ENCODE measurements at places on chromosomes 4 and X.

DNA sequence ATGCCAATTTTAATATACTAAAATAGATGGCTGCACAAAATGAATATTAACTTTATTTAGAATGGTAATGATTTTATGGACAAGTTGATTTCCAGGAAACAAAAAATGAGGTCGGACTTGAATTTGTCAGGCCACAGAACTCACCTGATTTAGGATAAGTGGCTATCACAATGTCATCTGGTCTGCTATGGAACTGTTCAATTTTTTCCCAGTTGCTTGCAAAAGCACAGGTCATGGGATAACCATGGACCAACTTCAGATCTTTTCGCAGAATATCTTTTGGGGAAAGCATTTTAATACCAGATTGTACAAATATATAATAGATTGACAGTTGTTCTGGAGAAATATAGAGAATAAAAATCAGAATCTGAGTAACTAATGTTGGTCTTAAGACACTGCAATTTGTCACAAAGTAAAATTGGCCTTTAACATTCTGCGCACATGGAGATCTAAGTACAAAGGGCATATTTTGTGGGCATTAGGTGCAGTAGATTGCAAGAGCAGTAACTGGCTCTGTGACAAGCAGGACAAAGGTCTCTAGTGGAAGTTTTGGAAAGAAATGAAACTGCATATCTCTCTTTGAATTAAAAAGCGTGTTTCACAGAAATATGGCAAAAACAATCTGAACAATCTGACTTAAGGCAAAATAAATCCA is 5.4 kb downstream of the SULT1B1 start:
- no peak for DNase-seq

GRCh38 chr4:74038086-74038424 is 434 bp downstream of the CXCL3 start:
- DNase-seq: no peak

DNA sequence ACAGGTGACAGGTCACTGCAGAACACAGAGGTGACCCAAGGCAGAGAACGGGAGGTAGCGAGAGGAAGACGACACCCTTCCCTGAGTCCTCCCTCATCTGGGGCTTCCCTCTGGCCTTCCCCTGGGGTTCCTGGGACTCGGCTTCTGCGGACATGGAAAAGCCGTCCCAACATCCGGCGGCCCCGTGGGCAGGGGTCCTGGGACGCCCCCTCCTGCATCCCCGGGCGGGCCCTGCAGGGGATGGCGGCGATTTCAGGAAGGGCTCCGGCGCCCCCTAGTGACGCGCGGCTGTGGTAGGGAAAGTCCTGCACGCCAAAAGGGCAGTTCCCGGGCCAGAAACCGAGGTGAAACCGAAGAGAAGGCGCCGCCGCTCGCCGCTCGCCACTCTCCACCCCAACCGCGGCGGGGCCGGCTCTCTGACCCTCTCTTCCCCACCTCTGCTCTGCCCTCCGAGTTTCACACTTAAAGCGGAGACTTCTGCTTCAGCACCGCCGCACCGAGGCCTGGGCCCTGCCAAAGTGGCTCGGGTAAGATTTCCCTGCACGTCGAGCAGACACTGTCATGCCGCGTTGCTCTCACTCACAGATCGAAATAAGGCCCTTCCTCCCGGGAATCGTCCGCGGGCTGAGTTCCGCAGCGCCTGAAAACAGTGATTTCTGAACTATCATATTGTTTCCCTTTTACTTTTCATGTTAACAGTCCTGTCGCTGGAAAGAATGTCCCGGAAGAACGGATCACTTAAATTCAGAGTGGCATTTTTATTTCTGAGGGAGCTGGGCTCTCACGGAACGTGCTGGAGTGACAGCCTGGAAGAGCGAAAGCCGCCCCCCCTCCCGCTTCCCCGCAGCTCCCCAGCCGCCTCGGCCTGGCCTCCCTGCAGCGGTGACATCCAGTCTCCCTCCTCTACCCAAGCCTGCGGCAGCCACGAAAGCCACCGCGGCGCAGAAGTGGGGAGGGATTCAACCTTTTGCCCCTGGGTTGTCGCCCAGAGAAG is 110.6 kb downstream of the DCTD start:
- peak; percentile 50 for DNase-seq

DNA sequence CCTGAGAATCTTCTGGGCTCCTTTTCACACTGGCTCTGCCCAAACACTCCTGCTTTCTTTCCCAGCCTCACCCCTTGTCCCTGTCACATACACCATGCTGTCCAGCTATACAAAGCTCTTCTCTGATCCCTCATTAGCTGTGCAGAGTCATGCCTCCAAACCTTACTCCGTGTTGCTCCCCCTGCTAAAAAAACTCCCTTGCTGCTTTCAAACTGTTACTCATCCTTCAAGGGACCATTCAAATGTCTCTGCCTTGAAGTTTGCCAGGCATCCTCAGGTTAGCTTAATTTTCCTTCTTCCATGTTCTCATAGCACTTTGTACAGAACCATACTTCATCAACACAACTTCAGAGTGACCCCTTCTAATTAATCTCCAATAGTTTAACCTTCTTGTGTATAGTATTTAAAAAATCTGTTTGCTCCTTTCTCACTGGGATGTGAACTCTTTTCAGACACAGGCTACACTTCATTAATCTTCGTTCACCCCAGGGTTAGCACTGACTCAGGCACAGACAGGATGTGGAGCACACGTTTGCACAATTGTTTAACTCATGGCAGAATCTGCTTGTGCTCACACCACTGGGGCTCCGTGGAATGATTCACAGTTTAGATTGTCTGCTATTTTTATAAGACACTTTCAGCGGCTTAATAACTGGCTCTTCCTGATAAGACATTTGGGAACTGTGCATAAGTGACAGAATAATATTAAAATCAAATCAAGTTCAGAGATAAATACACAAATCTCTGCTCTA is 21.4 kb upstream of the SEL1L3 start:
- DNase-seq: no peak

DNA sequence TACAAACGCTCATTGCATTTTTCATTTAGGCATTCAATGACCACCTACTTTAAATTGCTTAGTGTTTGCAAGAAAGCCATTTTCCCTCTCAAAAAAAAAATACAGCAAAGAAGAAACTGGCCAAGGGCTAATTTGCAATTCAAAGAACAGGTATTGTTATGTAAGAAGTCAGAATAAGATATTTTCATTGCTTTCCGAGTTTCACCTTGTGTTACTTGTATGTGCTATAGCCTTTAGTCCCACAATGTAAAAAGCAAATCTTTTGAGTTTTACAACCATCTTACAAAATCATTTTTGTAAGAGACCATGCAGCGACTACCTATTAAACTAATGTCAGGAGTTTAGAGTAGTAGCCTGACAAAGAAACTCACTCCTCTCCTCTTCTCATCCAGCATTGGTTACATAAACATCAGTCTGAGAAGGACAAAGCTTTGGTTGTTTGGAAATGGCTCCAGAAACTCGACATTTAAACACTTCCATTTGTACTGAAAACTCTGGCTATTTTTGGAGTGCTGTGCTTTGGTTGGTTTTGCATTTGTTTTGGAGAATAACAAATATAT is 15.3 kb downstream of the TENM3 start:
- no peak for DNase-seq

GRCh38 chr4:86452422-86452891 is 92.6 kb upstream of the MAPK10 start:
- no peak for DNase-seq

GRCh38 chr4:183200453-183200852 is 101.4 kb downstream of the WWC2 start:
- no peak for DNase-seq

- no peak for DNase-seq
These were observed 216.4 kb upstream of the RASGEF1B start for GRCh38 chr4:81688085-81688484.

DNA sequence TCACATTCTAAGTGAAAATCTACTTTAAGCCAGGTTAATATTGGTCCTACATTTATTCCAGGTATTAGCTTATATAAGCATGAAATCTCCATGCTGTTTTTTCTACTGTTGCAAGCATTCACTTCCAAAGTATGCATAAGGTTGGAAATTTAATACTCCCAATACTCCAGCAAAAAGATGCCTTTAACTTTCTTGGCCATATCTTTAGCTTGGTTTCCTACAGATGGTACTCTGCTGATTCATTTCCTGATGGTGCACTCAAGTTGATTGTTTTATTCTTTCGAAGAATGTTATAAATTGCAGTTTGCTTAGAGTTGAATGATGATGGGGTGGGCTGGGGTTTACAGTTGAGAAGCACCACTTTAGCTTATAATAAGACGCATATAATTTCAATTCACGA is 330.2 kb downstream of the PTTG2 start:
- no peak for DNase-seq

GRCh38 chr4:123952530-123953274 is 556.1 kb downstream of the SPRY1 start:
- DNase-seq: no peak

- no peak for DNase-seq
These were observed 197.8 kb downstream of the PDGFC start for GRCh38 chr4:156773648-156774357.

- no peak for DNase-seq
These were observed 161.2 kb upstream of the AMOT start for GRCh38 chrX:113001836-113002235.
